ENCODE measurements at places on chromosomes 7 and 10.

- DNase-seq: no peak
Measured at GRCh38 chr10:43197834-43198681, 59.8 kb downstream of the CSGALNACT2 start.

- DNase-seq: no peak
Measured at GRCh38 chr7:63030061-63030460, 968.6 kb upstream of the ZNF722 start.

DNA sequence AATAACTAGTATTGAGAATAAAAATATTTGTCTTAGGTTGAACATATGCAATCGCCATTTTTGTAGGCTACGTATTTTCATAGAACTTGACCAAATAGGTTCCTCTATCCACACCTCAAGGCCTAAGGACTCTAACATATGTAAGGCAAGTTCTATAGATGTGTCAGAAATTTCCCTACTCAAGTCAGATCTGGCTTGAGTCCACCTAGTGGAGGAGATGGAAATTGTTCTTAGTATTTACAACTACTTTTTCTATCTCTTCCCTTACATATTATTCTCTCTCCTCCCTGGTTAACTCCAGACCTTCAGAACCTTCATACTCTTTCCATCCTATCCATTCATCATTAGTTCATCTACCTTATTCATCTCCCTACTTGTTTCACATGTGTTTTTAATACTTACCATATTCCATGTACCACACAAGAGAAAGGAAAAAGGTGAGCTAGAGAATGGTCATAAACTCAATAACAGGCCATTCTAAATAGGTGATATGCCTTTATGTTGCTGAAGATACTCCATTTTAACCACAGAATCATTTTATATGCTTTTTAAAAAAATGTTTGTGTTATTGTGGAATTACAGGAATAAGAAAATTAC, 174.5 kb upstream of the HDAC9 start:
- peak; percentile 6 for DNase-seq

GRCh38 chr10:121627876-121628581, 29.8 kb upstream of the FGFR2 start:
- DNase-seq: no peak

DNA sequence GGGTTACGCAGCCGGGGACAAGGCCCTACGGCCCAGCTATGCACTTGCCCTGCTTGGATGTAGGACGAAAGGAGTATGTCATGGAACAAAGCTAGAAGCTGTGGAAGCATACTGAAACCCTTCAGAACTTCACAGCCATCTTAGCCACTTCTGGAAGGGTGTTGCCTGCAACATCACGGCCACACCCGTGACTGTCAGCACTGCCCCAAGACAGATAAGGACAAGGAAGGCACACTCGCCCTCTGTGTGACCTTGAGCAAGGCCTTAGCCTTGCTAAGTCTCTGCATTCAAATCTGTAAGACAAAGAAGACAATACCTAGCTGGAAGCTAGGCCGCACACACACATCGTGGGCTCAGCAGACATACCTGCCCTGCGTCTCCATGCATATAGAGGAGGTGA, 352.5 kb upstream of the MGMT start:
- no peak for DNase-seq

- DNase-seq: no peak
Measured at GRCh38 chr7:138075350-138075749, 909 bp upstream of the AKR1D1 start.

DNA sequence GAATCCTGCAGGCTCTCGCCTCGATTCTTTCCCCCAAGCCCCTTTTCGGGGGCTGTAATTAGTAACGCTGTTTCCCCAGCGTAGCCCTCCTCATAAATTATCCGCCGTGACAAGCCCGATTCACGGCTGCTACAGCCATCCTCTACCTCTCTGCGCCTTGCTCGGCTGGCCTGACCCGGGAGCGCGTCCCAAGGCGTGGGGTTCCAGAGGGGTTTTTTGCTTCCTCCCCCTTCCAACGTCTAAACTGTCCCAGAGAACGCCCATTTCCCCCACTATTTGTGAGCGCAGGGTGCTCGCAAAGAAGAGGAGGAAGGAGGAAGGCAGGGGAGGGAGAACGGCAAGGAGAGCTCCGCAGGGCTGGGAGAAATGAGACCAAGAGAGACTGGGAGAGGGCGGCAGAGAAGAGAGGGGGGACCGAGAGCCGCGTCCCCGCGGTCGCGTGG, 880 bp downstream of the HOXA5 start:
- no peak for DNase-seq

DNA sequence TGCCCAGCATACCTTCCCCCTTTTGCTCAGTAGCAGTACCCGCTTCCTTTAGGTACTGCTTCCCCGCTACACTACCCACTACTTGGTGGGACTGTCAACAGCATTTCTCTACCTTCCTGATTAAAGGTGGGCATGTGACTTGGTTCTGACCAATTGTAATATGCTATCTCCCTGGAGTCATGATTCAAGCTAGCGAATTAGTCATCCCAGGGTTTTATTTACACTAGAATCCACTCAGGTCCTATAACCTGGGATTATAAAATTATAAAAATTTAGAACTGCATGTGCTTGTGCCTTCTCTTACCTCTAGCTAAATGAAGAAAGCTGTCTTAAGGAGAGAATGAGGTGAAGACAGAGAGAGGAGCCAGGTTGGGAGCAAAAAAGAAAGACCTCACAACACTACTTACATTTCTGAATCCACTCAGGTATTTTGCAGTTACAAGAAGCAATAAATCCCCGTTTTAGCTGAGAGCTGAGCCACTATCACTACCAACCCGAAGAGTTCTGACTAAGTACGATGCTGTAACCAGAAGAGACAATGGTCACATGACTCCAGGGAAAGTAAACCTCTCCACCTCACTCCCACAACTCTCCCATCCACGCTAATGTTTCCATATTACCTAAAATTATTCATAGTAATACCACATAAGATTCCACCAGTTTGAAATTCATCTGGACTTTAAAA, 9.7 kb downstream of the GBX1 start:
- DNase-seq: no peak

DNA sequence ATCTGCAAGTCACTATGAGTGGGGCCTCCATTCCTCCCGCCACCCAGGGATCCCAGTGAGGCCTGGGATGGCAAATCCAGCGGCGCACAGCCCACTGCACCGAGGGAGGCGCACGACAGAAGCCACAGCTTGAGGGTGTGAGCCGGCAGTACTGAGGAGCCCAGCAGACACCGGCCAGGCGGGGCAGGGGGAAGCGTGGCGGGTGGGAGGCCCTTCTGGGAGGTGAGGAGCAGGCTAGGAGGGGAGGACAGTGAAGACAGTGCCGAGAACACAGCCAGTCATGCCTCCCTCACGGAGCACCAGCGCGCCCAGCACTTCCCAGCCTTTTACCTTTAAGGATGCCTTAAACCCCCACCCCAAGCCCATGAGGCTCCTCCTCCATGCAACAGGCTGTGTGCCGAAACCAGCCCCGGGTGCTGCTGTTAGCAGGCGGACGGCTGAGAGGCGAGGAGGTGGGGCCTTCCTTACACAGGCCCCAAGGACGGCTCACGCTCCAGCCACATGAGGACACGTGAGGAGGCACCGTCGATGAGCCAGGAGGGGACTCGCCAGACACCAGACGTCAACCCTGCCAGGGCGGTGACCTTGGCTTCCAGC, 258.5 kb downstream of the PTPRN2 start:
- no peak for DNase-seq

DNA sequence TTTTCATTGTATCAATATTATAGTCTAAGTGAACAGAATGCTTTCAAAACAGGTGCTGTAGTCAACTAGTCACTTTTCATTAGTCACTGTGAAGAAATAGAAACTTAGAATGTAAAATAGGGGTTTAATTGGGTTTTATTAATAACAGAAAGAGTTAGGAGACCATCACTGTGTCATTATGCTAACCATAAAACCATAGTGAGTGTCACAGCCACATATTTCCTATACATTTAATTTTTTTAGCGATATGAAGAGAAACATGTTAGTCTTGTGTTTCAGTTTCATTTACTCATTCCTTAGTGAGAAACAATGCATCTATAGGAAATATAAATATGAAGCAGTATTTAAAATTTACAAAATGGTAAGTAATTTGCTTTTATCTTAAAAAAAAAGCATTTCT, 22.2 kb downstream of the SPAG6 start:
- no peak for DNase-seq

- no peak for DNase-seq
Measured at GRCh38 chr7:105298439-105298894, 90.3 kb downstream of the SRPK2 start.

GRCh38 chr7:37558320-37559096, 109.8 kb upstream of the ELMO1 start:
- DNase-seq: no peak

DNA sequence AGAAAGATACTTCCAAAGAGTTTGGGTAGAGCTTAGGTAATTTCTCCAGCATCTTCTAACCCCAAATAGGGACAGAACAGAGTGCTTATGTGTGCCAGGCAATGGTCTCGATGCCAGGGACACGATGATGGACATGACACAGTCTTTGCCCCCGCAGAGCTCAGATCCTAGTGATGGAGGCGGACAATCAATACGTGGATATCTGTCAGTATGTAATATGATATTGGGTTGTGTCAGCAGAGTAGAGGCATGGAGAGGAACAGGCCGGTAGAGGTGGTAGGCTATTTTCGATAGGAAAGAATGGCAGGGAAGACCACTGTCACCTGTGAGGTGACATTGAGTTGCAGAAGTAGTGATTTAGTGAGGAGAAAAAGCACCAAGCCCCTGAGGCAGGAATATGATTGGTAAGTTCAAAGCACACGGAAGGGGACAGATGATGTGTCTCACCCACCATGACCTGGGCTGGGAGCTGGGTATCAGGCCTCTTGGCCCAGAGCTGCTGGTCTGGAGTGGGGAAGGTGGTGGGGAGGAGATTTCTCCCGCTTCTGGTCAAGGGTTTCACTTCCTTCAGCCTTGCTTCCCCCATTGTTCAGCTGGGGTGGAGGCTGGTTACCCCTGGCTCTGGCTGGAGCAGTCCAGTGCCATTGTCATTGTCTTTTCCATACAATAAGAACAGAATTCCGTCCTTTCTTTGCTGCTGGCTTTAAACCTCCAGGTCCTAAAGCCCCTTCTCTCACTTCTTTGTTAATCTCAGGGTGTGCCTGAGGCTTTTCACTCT, 36.0 kb upstream of the SRGN start:
- DNase-seq: no peak

GRCh38 chr7:8491544-8492489, 58.4 kb downstream of the NXPH1 start:
- no peak for DNase-seq

GRCh38 chr7:142855756-142856564, 1.1 kb downstream of the EPHB6 start:
- DNase-seq: no peak

DNA sequence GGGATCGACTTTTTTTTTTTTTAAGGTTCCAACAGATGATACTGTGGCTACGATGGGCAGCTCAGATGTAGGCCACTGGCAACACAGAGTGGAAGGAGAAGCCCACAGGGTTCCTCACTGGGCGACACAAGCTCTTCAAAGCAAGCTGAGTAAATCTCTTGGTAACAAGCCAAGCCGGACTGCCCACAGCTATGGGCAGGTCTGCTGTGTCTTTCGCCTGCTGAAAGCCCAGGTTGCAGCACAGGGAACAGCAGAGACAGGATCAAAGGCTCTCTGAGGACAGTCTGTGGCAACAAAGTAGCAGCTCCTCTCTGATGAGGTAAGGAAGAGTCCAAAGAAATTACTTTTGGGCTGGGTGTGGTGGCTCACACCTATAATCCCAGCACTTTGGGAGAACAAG, 83.6 kb downstream of the KCNMA1 start:
- no peak for DNase-seq

- no peak for DNase-seq
Measured at GRCh38 chr10:95509251-95509650, 51.9 kb downstream of the SORBS1 start.

GRCh38 chr10:130185591-130185990, 49.4 kb downstream of the GLRX3 start:
- no peak for DNase-seq

DNA sequence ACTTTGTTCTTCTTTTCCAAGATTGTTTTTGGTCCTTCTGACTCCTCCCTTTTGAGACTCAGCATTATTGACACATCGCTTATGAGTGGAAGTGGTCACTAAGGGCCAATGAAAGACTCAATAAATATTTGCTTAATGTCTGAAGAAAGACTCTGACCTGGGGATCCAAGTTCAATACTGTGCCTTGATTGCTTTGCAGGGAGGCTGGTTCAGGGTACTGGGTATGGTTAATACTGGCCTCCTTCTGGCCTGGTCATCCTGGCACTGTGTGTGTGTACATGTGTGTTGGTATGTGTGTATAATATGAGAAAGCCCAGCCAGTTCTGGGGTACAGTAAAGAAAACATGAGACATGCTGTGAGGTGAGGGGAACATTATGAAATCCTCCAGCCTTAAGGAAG, 7.6 kb upstream of the PDZD8 start:
- no peak for DNase-seq

- peak; percentile 84 for DNase-seq
Measured at GRCh38 chr10:6999232-6999925, 411.5 kb downstream of the SFMBT2 start.

DNA sequence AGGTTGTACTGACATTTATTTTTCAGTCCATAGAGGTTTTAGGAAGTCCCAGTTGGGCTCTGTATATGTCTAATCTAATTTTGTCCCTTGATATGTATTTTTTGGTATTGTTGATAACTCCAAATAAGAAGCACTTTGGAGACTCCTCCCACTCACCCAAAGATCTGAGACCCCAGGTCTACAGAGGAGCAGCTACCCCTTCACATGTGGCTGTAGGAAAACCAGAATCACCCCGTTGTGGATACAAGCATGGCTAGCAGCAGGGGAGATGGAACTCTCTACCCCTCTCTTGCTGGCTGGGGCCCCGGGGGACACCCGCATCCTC, 9.4 kb downstream of the HHEX start:
- DNase-seq: no peak

DNA sequence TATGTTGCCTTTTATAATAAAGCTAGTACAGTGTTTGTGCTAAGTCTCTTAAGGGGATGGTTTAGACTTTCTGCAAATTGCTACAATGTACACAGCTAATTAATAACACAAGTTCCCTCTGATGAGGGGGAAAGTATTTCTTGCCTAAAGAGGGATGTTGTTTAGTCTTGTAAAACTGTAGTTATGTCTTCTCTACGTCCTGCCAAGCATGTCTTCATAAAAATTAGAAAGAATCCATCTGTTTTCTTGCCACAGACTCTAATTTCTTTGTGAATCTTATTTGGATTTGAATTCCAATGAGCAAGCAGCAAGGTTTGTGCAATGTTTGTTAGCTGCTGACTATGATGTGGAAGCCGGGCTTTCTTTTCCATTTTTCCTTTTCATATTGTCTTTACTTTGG, 28.2 kb downstream of the ADARB2 start:
- DNase-seq: no peak

- DNase-seq: no peak
Measured at GRCh38 chr10:131833446-131834080, 67.2 kb upstream of the PPP2R2D start.

All from putamen (tissue), 1 donor.